ENCODE measurements at places on chromosomes 5 and 9.

DNA sequence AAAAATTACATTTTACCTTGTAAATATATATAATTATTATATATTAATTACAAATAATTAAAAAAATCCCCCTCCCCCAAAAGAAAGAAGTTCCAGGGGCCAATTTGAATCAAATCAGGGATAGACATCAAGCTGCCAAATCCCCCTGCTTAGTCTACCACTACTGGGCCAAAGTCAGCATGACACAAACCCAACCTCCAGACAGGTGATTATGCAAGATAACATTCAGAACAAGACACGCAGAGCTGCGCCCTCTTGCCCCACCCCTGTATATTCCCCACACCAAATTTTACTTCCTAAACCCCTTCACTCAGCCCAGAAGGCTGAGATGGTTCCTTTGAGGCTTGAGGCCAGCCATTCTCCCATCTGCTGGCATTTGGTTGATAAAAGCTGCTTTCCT is 2059.1 kb upstream of the CDH6 start:
- no peaks in the 10 kb centered on the region for H3K4me1 ChIP-seq
- no peak for DNase-seq
- H3K27me3 ChIP-seq: no peaks in the 10 kb centered on the region
- no peak overlapping the region for H3K27ac ChIP-seq
- H3K36me3 ChIP-seq: no peaks in the 10 kb centered on the region

- H3K27ac ChIP-seq: no peak overlapping the region
- no peaks in the 10 kb centered on the region for H3K36me3 ChIP-seq
- DNase-seq: no peak
- H3K4me3 ChIP-seq: no peak overlapping the region
These were observed 42.7 kb downstream of the CYLC2 start for GRCh38 chr9:103037508-103038477.

DNA sequence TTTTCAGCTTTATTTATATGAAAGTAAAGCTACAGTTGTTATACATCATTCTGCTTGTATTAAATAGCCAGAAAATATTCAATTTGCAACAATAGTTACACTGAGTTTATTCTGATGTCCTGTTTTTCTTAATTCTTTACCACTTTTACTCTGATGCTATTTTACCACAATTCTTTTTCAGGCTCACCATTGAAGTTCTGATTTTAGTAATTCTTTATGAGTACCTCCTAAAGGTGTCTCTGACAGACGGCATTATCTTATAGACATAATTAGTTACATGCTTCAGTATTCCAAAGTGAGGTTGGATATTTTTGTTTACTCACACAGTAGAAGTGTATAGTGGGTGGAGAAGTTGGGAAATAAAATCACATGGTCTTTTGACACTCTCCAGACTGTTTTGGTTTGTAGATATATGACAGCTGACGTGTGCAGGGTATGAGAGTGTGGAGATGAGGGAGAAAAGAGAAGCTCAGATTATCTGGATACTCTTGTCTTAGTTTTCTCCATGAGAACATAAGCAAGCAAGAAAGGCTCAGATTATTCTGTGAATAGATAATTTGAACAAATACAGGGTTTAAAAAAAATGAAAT is 97.4 kb downstream of the FBXO4 start:
- no peak overlapping the region for H3K27ac ChIP-seq
- no peak for DNase-seq
- H3K4me3 ChIP-seq: no peak overlapping the region
- H3K4me1 ChIP-seq: no peaks in the 10 kb centered on the region
- H3K27me3 ChIP-seq: no peaks in the 10 kb centered on the region

- no peak overlapping the region for H3K4me3 ChIP-seq
- no peak for DNase-seq
- H3K27ac ChIP-seq: no peak overlapping the region
- H3K36me3 ChIP-seq: peaks cover 71% of the 10 kb centered on the region
These were observed 74.2 kb downstream of the CPLANE1 start for GRCh38 chr5:37174928-37175327.

GRCh38 chr5:74500110-74500917 is 140.2 kb downstream of the ENC1 start:
- no peak for DNase-seq
- no peaks in the 10 kb centered on the region for H3K36me3 ChIP-seq

DNA sequence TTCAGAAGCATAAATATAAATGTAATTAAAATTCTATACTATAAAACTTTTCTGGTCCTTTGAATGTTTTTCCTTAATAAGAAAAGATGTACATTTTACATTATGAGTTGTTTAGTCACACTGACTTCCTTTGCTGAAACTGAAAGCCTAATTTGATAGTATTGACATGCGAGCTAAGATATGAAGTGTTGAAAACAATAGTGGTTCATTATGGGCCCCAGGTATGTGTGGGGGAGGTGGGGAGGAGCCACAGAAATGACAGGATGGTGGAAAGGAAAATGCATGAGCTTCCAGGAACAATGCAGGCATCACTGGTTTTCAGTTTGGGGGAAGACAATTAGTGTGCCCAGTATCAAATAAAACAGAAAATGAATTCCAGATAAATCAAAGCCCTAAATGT is 35.4 kb upstream of the RLN1 start:
- H3K36me3 ChIP-seq: no peaks in the 10 kb centered on the region
- H3K4me1 ChIP-seq: peaks cover 3% of the 10 kb centered on the region
- no peak overlapping the region for H3K27ac ChIP-seq
- no peaks in the 10 kb centered on the region for H3K27me3 ChIP-seq

- H3K4me1 ChIP-seq: no peaks in the 10 kb centered on the region
- no peaks in the 10 kb centered on the region for H3K36me3 ChIP-seq
- DNase-seq: no peak
- no peaks in the 10 kb centered on the region for H3K27me3 ChIP-seq
These were observed 502.6 kb upstream of the CDH6 start for GRCh38 chr5:30690931-30691330.

GRCh38 chr5:41408676-41409443 is 101.5 kb downstream of the PLCXD3 start:
- no peak overlapping the region for H3K4me3 ChIP-seq
- no peaks in the 10 kb centered on the region for H3K36me3 ChIP-seq
- DNase-seq: no peak
- no peaks in the 10 kb centered on the region for H3K27me3 ChIP-seq
- H3K27ac ChIP-seq: no peak overlapping the region

GRCh38 chr5:116452774-116453368 is 121.8 kb downstream of the SEMA6A start:
- H3K27me3 ChIP-seq: no peaks in the 10 kb centered on the region
- no peak for DNase-seq
- H3K4me1 ChIP-seq: peaks cover 21% of the 10 kb centered on the region

GRCh38 chr5:169197343-169197742 is 103.6 kb downstream of the SLIT3 start:
- H3K27ac ChIP-seq: no peak overlapping the region
- H3K4me3 ChIP-seq: no peak overlapping the region
- H3K27me3 ChIP-seq: no peaks in the 10 kb centered on the region
- no peaks in the 10 kb centered on the region for H3K36me3 ChIP-seq
- H3K4me1 ChIP-seq: no peaks in the 10 kb centered on the region

- H3K4me1 ChIP-seq: peaks cover 16% of the 10 kb centered on the region
- H3K4me3 ChIP-seq: no peak overlapping the region
- H3K27me3 ChIP-seq: no peaks in the 10 kb centered on the region
- no peak overlapping the region for H3K27ac ChIP-seq
- H3K36me3 ChIP-seq: peaks cover 44% of the 10 kb centered on the region
These were observed 64.0 kb downstream of the UBAP1 start for GRCh38 chr9:34242830-34243229.

GRCh38 chr5:171419688-171420430 is 412 bp downstream of the FGF18 start:
- no peak overlapping the region for H3K27ac ChIP-seq
- H3K4me3 ChIP-seq: peak overlapping the region; percentile 40
- peaks cover 10% of the 10 kb centered on the region for H3K27me3 ChIP-seq
- peak; percentile 44 for DNase-seq
- H3K36me3 ChIP-seq: no peaks in the 10 kb centered on the region
- H3K4me1 ChIP-seq: peaks cover 25% of the 10 kb centered on the region

GRCh38 chr9:77883846-77884771 is 147.5 kb downstream of the GNAQ start:
- peaks cover 33% of the 10 kb centered on the region for H3K4me1 ChIP-seq
- no peaks in the 10 kb centered on the region for H3K27me3 ChIP-seq
- H3K27ac ChIP-seq: no peak overlapping the region
- H3K36me3 ChIP-seq: peaks cover 5% of the 10 kb centered on the region
- no peak overlapping the region for H3K4me3 ChIP-seq

- H3K4me1 ChIP-seq: no peaks in the 10 kb centered on the region
- no peak overlapping the region for H3K4me3 ChIP-seq
- no peaks in the 10 kb centered on the region for H3K27me3 ChIP-seq
- H3K27ac ChIP-seq: no peak overlapping the region
- DNase-seq: no peak
These were observed 587.1 kb upstream of the FTMT start for GRCh38 chr5:121264605-121265004.

DNA sequence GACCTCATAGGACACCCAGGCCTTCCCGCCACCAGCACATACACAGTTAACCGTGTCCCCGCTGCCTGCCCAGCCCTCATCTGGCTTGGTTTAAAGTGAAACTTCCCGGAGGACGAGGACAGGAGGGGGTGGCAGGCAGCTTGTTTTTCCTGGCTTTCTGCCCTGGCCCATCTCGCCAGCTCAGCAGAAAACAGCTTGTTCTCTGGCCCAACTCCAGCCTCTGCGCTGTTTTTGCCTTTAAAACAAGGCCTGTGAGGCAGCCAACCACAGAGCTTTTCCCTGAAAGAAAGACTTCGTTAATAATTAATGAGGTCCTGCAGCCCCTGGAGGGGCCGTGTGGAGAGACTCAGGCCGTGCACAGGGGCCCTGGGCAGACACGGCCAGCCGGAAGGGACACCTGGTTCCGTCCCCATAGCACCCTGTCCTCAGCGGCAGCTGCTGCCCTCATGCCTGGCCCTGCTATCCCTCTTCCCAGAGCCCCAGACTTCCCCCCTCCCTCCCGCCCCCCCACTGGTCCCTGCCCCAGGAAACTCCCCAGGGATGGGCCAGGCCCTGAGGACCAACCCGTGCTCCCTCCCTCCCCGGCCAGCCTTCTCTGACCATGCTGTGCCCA is 108.7 kb downstream of the RXRA start:
- peaks cover 24% of the 10 kb centered on the region for H3K36me3 ChIP-seq
- H3K27me3 ChIP-seq: no peaks in the 10 kb centered on the region
- DNase-seq: peak; percentile 64
- H3K27ac ChIP-seq: no peak overlapping the region

DNA sequence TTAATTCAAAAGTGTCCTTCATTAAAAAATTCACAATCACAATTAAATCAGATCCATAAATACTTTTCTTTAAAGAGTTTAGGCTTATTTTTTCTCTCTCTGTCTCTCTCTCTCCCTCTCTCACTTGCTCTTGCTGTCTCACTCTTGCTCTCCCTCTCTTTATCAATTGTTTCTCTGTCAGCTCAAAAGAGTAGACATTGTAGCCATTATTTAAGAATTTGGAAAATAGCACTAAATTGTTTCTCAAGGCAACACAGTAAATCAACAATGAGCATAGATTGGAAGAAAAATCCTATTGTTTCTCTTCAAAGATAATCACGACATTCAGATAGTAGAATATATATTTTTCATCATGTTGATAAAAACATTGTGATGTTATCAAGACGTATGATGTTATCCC is 1114.0 kb downstream of the PTPRD start:
- no peaks in the 10 kb centered on the region for H3K36me3 ChIP-seq
- H3K4me1 ChIP-seq: no peaks in the 10 kb centered on the region
- H3K27me3 ChIP-seq: no peaks in the 10 kb centered on the region
- no peak overlapping the region for H3K27ac ChIP-seq

- no peak for DNase-seq
- no peak overlapping the region for H3K27ac ChIP-seq
- H3K36me3 ChIP-seq: peaks cover 49% of the 10 kb centered on the region
- H3K4me3 ChIP-seq: no peak overlapping the region
- H3K4me1 ChIP-seq: no peaks in the 10 kb centered on the region
- H3K27me3 ChIP-seq: no peaks in the 10 kb centered on the region
These were observed 36.3 kb downstream of the STK10 start for GRCh38 chr5:172151661-172152210.

GRCh38 chr5:121949885-121950284 is 11.9 kb upstream of the SRFBP1 start:
- H3K27me3 ChIP-seq: no peaks in the 10 kb centered on the region
- H3K36me3 ChIP-seq: no peaks in the 10 kb centered on the region
- H3K27ac ChIP-seq: no peak overlapping the region
- H3K4me3 ChIP-seq: no peak overlapping the region
- H3K4me1 ChIP-seq: no peaks in the 10 kb centered on the region

DNA sequence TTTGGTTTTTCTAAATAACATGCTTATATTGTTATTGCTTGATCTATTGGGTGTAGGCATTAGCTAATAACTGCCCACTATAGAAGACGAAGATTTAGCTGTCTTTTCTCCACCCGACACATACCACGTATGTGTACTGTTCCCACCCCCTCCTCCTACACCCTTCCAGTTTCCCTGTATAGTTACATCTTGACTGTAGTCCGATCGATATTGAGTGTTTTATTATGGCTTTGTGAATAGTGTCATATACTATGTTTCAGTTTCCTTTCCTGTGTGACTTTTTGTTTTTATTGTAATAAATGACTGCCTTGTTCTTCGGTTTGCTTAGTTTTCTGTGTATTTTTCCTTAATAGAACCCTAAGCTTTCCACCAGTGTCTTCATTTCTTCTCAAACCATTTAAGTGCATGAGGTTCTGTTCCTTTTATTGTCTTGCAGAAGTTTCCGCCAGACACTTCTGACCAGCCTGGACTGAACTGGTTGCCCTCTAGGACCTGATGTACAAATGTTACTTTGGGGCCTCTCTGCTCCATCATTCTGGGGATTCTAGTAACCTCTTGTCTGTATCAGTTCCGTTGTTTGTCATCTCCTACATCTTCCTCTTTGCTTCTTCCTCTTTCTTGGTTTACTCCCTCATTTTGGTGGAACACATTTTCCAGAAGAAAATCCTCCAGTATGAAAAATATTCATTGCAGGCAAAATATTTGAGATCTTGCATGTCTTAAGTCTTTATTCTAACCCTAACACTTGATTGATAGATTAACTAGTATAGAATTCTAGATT is 61.8 kb downstream of the PRKACG start:
- no peaks in the 10 kb centered on the region for H3K27me3 ChIP-seq
- no peak overlapping the region for H3K4me3 ChIP-seq
- H3K27ac ChIP-seq: no peak overlapping the region
- peaks cover 2% of the 10 kb centered on the region for H3K36me3 ChIP-seq
- no peak for DNase-seq

Measured in common myeloid progenitor, CD34-positive (primary cell).